ENCODE measurements at places on chromosomes 3 and 15.

DNA sequence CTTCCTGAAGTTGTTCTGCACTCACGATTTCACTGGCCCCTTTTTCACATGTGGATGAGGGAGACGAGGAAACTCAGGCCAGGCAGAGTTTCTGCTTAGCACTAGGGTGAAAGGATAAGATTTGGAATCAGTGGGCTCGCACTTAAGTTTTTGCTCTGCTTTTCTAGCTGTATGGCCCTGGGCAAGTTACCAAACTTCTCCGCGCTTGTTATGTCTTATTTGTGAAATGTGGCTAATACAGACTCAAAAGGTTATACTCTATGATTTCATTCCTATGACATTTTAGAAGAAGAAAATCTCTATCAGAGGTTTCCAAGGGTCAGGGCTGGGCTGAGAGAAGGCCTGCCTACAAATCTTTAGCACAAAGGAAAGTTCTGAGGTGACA lies 191.9 kb upstream of the LRIG1 start:
- H3K4me3 ChIP-seq, result no peak overlapping the region
- peaks cover 13% of the 10 kb centered on the region for H3K4me1 ChIP-seq
- H3K27me3 ChIP-seq, result no peaks in the 10 kb centered on the region
- DNase-seq, result no peak
- H3K36me3 ChIP-seq, result no peaks in the 10 kb centered on the region
- no peak overlapping the region for H3K27ac ChIP-seq

DNA sequence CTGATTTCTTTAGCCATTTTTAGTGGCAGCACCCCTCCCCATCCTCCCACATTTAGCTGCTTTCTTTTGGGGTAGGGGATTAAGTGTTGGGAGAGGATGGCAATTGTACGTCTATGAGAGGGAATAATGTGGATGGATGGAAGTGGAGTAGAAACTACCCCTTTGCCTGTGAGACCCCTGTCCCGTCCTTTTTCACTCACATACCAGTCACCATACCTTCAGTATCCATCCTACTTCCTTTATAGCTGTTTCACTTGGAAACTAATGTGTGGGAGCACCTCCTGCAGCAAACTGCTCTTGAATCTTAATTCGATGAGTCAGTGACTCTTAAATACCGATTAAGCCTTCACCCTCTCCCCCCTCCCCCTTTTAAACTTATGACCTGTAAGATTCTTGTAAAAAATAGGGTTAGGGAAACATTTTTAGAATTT lies 730 bp downstream of the SPRED1 start:
- H3K27me3 ChIP-seq, result no peaks in the 10 kb centered on the region
- no peaks in the 10 kb centered on the region for H3K4me1 ChIP-seq
- no peaks in the 10 kb centered on the region for H3K36me3 ChIP-seq
- H3K4me3 ChIP-seq, result peak overlapping the region; percentile 65
- no peak for DNase-seq

DNA sequence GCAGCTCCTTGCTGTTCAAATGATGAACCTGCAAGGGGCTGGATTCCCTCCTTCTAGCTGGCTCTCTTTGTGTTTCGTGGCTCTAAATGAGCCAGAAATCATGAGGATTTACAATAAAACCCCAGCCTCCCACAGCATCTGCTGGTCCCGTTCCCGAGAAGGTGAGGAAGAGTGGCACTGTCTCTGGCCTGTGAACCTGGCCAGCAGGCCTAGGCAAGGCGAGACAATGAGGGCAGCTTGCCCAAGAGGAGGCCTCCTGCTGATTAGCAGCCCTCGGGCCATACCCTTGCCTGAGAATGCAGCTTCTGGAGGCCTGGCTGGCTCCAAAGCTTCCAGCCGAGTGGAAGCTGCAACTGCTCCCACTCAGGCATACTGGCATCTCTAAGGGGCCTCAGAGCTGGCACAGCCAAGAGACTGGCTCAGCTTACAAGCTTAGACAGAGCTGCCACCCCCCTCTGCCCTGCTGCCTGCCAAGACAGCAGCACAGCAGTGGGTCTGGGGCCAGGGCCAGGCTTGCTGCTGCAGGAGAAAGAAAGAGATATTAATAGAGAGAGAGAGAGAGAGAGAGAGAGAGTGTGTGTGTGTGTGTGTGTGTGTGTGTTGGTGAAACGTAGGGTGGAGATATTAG lies 76.5 kb downstream of the HMG20A start:
- DNase-seq, result no peak
- no peaks in the 10 kb centered on the region for H3K27me3 ChIP-seq
- no peak overlapping the region for H3K4me3 ChIP-seq
- no peaks in the 10 kb centered on the region for H3K36me3 ChIP-seq
- no peak overlapping the region for H3K27ac ChIP-seq
- no peaks in the 10 kb centered on the region for H3K4me1 ChIP-seq

DNA sequence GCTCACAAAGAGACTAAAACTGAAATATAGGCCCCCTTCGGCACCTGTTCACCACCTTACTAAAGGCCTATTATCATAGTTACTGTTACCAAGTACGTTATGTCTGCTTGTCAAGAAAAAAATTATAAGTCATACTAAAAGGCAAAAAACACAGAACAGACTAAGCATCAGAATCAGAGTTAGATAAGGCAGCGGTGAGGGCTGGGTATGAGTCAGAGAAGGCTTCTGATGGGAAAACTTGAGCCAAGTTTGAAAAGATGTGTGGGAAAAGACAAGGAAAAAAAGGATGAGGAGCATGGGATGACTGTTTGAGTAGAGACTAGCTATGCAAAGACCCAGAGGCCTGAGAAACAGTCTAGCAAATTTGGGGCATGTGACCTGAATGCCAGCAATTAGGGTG lies 387.2 kb upstream of the SGO1 start:
- H3K36me3 ChIP-seq, result no peaks in the 10 kb centered on the region
- no peak for DNase-seq
- H3K4me3 ChIP-seq, result no peak overlapping the region
- no peak overlapping the region for H3K27ac ChIP-seq

DNA sequence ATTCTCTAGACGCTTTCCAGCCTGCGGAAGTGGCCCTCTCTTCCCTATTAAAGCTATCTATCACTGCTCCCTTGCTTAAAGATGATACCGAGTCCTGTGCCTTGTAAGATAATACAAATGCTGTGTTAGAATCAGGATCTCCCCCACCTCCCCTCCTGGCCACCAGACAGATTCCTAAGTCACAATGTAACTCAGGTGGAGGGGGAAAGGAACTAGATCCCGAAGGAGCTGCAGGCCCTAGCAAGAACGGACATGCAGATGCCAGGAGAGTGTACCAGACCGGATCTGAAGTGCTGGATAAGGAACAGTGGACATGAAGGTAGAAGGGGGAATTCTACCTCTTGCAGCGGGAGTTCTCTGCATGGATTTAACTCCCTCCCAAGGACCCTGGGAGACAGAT lies 230.7 kb upstream of the LYSMD4 start:
- no peaks in the 10 kb centered on the region for H3K27me3 ChIP-seq
- DNase-seq, result no peak
- no peaks in the 10 kb centered on the region for H3K4me1 ChIP-seq
- H3K27ac ChIP-seq, result no peak overlapping the region
- H3K36me3 ChIP-seq, result no peaks in the 10 kb centered on the region

- no peaks in the 10 kb centered on the region for H3K27me3 ChIP-seq
- no peak overlapping the region for H3K27ac ChIP-seq
- DNase-seq, result no peak
- H3K4me1 ChIP-seq, result no peaks in the 10 kb centered on the region
Measured at GRCh38 chr15:94526071-94526689, 294.8 kb downstream of the MCTP2 start.

DNA sequence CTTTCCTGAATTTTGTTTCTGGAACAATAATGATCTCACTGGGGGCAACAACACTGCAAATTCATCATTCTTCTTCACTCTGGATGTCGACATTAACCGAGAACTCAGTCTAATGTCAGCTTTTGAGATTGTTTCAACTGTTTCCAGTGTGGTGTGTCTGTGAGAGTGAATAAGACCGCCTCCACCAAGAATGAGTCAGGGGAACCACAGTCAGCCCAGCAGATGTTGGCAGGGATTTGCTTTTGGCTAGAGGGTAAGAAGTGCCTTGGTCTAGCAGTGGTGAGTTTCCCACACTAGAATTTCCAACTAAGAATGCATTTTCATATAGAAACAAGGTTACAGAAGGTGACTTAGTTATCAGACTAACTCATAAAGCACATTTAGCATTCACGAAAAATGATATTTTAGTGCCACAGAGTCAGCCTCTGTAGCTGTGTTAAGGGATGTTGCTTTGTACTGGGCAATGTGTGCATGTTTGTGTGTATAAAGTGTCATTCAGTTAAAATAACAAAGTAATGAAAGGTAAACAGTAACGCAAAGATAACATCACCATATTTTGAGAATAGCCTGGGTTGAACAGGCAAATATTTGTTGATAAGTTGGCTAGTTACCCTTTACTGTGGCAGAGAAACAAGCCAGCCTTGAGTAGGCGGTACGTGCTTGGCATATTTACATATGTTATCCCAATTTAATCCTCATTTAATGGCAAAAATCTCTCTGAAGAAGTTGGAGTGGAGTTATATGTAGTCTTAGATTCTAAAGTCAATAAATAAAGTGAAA lies 33.8 kb downstream of the DRD3 start:
- H3K4me3 ChIP-seq, result no peak overlapping the region
- H3K27me3 ChIP-seq, result no peaks in the 10 kb centered on the region
- no peak for DNase-seq
- no peaks in the 10 kb centered on the region for H3K4me1 ChIP-seq
- H3K36me3 ChIP-seq, result no peaks in the 10 kb centered on the region

DNA sequence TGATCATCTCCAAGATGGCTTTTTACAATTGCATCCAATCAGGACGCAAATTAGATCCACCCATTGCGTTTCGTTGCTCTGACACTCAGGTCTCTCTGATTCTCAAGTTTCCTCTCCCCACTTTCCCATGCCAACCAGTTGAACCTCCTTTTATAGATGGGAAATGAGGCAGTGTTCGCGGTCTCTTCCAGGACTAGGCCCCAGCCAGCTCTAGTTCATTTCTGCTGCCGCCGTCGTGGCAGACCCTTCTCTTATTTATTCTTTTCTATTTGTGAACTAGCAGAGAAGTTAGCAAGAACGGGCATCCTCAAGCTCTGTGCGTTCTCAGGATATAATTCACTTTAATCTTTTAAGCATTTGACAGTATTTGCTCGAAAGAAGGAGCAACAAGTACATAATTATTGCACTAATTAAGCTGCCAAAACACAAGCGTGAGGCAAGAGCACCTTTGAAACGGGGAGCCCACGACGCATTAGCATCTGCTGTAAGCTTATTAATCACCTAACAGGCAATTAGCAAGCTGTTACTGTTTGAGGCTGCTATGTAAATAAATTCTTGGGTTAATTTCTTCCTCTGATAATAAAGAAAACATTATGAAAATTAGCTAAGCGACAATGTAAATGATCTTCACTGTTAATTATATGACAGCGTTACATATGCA lies 246.4 kb upstream of the TLE3 start:
- no peak overlapping the region for H3K4me3 ChIP-seq
- no peak for DNase-seq
- no peaks in the 10 kb centered on the region for H3K36me3 ChIP-seq
- H3K4me1 ChIP-seq, result no peaks in the 10 kb centered on the region
- no peak overlapping the region for H3K27ac ChIP-seq

DNA sequence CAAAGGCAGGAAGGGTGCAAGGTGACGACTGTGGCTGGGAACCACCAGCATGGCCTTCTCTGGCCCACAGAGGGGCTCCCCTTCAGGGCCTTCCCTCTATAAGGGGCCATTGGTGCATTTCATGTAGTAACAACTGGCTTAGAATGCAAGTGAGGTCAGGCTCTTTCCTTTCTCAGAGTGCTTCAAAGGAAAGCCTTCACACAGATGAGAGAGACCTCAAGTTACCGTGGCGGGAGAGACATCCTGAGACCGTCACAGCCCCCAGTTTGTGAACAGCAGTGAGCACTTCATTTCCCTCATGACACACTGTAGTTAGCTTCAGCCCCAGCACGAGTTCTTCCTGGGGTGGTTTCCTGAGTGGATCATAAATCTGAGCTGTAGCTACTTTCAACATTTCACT lies 96.6 kb upstream of the LIMD1 start:
- peaks cover 12% of the 10 kb centered on the region for H3K36me3 ChIP-seq
- no peak overlapping the region for H3K4me3 ChIP-seq
- H3K27ac ChIP-seq, result no peak overlapping the region
- H3K27me3 ChIP-seq, result no peaks in the 10 kb centered on the region
- DNase-seq, result no peak

DNA sequence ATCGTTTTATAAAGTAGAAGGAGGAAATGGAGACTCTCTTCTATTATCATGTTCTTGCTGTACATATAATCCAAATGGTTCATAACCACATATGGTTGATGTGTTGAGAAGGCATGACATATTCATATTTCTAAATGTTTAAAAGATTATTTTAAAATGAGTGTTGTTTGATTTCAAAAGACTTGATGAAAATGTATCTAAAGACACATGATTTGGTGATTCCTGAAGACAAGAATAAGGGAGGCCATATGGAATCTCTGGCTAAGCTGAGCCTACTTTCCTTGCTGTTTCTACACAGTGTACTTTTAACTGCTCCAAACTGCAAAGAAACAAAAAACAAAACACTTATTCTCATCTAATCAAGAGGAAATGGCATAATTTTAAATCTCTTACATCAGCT lies 23.0 kb upstream of the GYG1 start:
- H3K27me3 ChIP-seq, result no peaks in the 10 kb centered on the region
- DNase-seq, result no peak
- H3K4me1 ChIP-seq, result no peaks in the 10 kb centered on the region
- no peak overlapping the region for H3K4me3 ChIP-seq
- no peaks in the 10 kb centered on the region for H3K36me3 ChIP-seq
- no peak overlapping the region for H3K27ac ChIP-seq

DNA sequence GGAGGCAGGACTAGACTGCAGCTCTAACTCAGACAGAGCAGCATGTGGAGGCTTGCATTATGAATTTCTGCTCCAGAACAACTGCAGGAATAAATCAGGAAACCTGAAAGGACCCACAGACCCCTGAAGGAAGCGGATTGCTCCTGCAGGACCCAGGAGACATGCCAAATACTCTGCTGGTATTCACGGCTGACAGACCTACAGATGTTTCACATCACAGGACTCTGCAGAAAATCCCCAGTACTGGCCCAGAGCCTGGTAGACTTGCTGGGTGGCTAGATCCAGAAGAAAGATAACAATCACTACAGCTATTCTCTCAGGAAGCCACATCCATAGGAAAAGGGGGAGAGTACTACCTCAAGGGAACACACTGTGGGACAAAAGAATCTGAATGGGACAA lies 942.1 kb downstream of the AGBL1 start:
- H3K4me1 ChIP-seq, result no peaks in the 10 kb centered on the region
- H3K27me3 ChIP-seq, result no peaks in the 10 kb centered on the region
- no peaks in the 10 kb centered on the region for H3K36me3 ChIP-seq
- H3K27ac ChIP-seq, result no peak overlapping the region
- no peak for DNase-seq
- no peak overlapping the region for H3K4me3 ChIP-seq

GRCh38 chr15:40782609-40783227 lies 12.9 kb downstream of the C15orf62 start:
- H3K4me1 ChIP-seq, result peaks cover 3% of the 10 kb centered on the region
- DNase-seq, result peak; percentile 92
- no peak overlapping the region for H3K4me3 ChIP-seq
- H3K27me3 ChIP-seq, result no peaks in the 10 kb centered on the region
- H3K36me3 ChIP-seq, result peaks cover 24% of the 10 kb centered on the region

GRCh38 chr3:112303764-112304325 lies 9.8 kb upstream of the SLC9C1 start:
- H3K27ac ChIP-seq, result no peak overlapping the region
- H3K4me3 ChIP-seq, result peak overlapping the region; percentile 53
- peaks cover 16% of the 10 kb centered on the region for H3K4me1 ChIP-seq
- no peaks in the 10 kb centered on the region for H3K36me3 ChIP-seq
